ENCODE measurements at places on chromosomes 5 and 9.

DNA sequence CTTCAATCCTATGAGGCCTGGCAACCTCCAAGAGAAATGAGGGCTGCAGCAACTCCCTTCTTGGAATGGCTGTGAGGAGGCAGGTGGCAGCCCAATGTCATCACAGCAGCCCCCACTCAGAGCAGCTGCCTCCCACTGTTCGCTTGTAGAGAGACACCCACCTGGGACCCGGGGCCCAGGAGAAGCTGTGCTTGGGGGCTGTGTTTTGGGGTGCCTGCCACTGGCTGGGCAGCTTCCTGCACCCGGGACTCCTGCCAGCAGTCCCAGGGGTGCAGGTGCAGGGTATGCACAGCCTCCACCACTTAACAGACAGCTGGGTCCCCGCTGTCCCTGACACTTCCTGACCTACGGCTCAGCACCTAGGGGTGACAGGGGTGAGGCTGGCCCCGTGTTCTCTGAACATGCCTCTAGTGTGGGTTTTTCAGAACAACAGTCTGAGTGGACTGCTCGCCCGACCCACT, 26.2 kb downstream of the NIPAL4 start:
- DNase-seq = no peak

DNA sequence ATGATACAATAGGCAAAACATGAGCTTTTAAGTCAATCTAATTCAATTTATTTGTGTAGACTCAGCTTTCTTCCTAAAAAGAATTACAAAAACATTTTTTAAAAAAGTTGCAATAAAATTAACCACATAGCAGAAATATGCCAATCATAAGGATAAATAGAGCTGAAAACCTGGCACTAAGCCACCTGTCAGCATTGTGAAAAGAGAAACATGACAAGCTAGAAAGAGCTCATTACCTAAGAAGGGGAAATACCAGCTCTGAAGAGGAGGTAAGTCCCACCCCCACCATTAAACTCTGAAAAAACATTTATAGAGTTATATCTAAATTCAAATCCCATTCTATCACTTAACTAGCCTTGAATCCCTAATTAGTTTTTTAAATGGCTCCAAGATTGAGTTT, 372.9 kb downstream of the OSTF1 start:
- no peak for DNase-seq

DNA sequence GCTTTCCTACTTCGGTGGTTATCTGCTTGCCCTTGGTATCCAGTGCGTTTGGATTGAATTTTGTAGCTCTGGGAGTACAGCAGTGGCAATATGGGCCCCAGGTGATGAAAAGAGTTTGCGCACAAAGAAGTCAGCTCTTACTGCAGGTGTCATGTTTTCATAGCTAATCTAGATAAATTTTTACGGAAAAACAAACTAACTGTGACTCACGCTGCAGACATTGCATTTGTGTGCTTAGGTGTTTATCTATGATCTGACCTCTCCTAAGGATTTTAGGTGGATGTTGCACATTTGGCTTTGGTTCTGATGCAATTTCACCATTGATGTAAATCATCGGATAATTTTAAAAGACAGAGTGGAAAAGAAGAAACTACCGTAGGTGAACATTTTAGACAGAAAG, 92.1 kb downstream of the VCAN start:
- no peak for DNase-seq

GRCh38 chr9:134330590-134330989, 4.3 kb downstream of the RXRA start:
- no peak for DNase-seq

DNA sequence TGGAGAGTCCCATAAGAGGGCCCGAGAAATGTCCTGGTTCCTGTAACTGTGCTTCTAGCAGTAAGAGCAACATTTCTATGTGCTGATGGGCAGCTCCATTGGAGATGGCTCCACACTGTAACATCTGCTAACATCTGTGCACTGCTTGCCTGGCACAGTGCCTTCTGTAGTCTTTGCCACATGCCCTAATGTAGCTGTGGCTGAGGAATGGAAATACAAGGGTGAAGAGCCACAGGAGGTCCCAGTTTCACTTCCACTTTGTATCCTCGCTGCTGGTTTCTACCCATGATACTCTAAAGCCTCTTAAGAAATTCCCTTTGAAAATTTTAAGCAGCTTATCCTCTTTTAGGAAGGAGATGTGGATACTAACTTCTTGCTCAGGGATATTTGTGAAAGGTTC, 97.4 kb downstream of the HOMER1 start:
- DNase-seq = no peak

DNA sequence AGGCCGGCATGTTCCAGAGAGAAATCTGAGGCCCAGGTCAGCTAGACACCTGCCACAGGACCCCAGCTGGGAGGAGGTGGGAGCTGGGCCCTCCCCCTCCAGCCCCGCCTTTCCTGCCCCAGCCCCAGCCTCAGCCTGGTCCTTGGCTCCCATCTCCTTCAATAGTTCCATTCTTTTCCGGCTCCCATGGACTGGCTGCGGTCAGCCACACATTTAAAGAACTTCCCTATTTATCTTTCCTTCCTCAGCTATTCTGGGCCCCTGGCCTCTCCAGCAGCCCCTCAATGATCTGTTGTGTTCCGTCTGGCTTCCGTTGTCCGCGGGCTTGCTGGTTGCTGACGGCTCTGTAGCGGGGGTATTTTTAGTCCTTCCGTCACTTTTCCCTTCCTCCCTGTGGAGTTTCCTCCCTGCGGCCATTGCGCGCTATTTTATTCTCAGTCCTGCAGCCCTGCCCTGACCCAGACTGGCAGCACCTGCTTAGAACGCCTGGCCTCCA, 73.8 kb downstream of the AMBP start:
- DNase-seq = no peak

- no peak for DNase-seq
Observed at GRCh38 chr5:69492391-69492922, at the start of gene OCLN. OCLN (plus strand) TSS chr5:69492790; CDS start chr5:69504245, 11,455 bp downstream.

- no peak for DNase-seq
Observed at GRCh38 chr9:93682155-93682968, 106.0 kb downstream of the PHF2 start.

- DNase-seq = peak; percentile 23
Observed at GRCh38 chr5:90434116-90434714, 24.7 kb upstream of the CETN3 start.

- DNase-seq = no peak
Observed at GRCh38 chr5:55934115-55934613, 60.6 kb downstream of the IL6ST start.

GRCh38 chr9:93589688-93590087, 13.3 kb downstream of the PHF2 start:
- no peak for DNase-seq

DNA sequence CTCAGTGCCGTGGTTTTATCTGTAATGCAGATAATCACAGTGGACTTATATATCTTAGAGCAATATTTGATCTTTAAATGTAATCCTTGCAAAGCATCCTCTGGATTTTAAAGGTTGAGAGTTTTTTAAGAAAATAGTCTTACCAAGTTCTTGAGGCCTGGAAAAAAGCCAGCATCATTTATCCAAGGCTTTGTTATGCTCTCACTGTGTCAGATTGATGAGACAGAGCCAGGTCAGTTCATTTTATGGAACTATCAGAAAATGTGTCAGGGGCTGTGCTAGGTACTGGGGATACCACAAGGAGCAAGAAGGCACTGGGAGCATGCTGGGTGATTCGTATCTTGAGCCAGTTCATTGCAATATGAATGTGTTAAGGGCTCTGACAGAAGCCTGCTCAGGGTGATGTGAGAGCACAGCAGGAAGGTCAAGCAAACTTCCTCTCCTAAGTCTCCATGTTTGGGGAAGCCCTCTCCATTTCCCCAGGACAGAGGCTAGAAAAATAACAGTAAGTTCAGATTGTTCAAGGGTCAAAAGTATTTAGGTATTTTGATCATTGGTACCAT, 19.7 kb downstream of the C7 start:
- no peak for DNase-seq

DNA sequence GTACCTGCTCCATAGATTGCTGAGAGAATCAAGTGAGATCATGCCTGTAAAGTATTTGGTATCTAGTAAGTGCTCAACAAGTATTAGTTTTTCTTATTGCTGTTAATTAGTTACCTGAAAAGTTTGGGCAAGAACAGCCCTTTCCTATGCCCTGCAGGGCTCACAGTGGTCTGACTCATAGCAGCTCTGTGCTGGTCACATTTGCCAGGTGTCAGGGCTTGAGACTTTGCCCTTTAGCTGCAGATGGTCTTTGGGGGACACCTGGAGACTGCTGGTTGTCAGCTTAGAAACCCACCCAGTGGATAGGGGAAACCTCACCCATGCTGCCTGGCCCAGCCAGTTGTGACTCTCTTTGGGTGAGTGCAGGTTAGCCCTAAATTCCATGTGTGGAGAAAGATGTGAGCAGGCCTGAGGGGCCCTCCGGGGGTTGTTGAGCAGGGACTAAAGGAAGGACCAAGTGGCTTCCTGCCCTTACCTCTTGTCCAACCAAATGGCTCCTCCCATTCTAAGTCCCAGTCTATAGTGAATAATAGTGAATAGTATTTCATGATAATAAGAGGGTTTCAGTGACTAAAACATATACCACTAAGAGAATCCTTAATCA, 9.0 kb downstream of the COL27A1 start:
- DNase-seq = no peak

GRCh38 chr9:14365670-14366069, 51.7 kb upstream of the NFIB start:
- DNase-seq = no peak

- DNase-seq = no peak
Observed at GRCh38 chr5:92518318-92518904, 1062.6 kb downstream of the NR2F1-AS1 start.

DNA sequence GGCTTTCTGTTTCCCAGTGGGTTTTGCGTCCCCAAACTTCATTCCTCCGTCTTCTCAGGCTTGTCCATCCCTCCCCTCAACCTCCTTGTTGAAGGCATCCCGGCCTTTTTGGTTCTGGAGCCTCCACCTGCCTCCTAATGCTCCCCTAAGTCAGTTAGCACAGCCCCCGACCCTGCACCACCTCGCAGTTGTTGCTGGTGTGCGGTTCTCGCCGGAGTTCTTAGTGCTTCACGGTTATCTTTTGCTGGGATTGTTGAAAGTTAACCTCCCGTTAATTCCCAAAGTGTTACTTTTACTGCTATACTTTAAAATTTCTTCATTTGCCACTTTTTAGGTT, 447 bp downstream of the UBLCP1 start:
- DNase-seq = no peak

GRCh38 chr5:126562823-126563222, 32.2 kb downstream of the ALDH7A1 start:
- no peak for DNase-seq

DNA sequence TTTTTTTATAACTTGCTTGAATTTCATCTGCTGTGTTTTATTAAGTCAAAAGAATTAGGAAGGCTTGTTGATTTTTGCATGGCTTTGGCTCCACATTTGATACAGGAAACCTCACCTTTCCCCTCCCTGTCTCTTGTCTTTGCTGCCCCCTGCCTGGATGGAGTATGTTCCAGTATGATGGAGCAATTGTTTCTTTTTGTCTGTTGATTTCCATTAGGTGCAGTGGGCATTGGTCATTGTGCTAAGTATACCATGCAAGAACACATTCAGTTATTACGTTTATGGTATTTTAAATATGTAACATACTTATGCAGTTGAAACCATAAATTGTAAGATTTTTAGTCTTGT, 19.6 kb downstream of the TJP2 start:
- no peak for DNase-seq

- DNase-seq = no peak
Observed at GRCh38 chr9:85600675-85601263, 141.0 kb downstream of the AGTPBP1 start.

- DNase-seq = no peak
Observed at GRCh38 chr9:23754551-23754950, 71.5 kb downstream of the ELAVL2 start.

DNA sequence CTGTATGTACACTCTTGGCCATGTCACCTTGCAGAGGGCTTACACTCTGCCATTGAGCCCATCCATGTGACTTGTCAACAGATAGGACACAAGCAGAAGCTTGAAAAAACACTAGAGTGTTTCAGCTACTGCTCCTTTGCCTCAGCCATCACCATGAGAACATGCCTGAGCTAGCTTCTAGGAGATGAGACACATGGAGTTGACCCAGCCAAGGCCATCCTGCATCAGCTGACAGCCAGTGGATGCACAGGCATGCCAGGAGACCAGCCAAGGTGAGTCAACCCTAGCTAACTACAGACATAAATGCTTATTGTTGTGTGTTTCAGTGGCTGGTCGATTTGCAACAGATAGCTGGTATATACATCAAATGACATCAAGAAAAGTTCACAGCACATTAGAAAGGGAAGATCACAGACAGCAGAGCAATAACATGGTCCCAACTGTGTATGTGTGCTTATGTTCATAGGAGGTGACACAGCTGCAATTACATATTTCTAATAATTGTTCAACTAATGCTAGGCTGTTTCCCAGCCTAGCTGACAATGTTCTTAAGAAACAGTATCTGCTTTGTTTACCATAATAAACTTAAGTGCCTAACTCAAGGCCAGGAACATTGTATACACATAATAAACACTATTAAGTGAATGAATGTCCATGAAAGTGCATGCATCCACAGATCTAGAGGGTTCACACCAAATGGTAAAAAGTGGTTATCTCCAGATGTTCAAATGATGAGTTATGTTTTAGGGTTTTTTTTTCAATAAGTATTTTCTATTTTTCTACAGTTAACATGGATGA, 105.7 kb downstream of the SPOCK1 start:
- no peak for DNase-seq

GRCh38 chr9:72925126-72925789, 27.6 kb downstream of the ALDH1A1 start:
- no peak for DNase-seq

- DNase-seq = no peak
Observed at GRCh38 chr5:74616236-74617146, 24.0 kb downstream of the ENC1 start.

DNA sequence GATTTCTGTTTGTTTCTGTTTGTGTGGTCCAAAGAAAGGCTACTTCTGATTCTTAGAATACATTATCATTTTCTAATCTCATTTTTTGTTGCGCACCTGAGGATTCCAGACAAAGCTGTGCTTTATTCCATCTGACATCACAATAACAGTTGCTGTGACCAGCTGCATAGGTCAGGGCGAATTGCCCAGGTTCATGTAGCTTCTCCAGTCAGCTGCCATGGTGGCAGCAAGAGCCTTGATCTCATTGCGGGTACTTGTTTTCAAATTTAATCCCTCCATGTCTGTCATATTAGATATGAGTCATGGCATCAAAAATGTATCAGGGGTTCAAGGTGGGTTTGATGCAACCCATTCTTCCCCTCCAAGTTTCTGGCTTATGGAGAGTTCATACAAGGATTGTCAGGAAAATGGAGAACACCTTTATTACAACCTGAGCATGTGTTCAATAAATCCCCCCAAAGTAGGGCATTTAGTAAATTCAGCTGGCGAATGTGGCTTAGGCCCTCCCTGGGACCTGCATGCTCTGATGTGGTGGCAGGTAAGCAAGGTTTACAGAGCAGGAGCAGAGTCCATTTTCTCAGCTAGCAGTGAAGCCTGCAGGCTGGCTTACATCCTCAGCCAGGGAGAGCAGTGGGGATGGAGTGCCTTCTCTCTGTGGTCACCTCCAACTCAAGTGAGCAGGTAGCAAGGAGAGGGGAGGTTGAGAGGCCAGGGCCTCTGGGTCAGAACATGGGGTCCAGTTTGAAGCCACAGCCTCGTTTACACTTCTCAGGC, 13.9 kb downstream of the CAVIN4 start:
- DNase-seq = no peak

Measured in anterior cingulate cortex (tissue), 58 donors.